ENCODE measurements at places on chromosomes 11 and 22.

DNA sequence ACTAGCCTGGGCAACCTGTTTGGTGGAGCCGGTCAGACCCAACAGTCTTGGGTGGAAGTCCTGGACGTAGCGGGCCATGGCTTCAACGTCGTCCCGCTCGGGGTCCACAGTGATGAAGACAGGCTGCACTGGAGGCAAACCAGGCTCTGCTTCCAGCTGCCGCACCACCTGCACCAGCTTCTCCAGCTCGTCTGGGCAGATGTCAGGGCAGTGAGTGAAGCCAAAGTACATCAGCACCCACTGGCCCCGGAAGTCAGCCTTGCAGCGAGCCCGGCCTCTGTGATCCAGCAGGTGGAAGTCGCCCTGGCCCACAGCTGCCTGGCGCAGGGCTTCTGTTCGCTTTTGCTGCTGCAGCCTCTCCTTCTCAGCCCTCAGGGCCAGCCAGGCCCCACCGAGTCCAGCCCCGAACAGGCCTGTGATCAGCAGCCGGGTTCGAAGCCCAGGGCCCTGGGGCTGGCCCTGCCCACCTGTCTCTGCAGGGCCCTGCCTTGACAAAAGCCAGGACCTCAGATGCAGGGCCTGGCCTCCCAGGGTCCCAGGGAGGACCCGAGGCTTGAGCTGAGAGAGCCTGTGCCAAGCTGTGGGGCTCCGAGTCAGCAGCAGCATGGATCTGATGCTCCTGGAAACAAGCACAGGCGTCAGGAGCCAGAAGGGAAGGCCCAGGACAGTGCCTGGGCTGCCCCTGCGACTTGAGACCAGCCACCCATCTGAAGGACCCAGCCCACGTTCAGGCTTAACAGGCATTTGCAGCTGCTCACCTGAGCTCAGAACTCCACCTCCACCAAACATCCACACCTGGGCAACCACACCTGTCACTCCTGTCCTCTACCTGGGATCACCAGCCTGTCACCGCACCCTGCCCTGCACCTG, 1.4 kb downstream of the SCO2 start:
- no peak for DNase-seq

DNA sequence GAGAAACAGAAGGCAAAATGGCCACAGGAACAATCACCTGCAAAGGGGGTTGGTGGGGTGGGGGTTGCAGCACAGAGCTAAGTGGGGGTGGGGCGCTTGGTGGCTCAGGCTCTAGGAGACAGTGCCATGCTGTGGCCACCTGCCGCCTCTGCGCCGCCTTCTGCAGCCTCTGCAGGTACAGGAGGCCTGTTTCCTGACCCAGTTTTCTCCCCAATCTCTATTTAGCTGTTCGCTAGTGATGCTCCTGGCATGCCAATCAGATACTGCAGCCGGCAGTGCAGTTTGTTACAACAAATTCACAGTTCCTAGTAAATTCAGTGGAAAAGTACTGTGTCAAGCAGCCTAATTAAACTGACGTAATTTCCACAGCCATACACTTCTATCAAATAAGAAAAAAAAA, 106.4 kb downstream of the SERGEF start:
- no peak for DNase-seq

- DNase-seq, result no peak
Measured at GRCh38 chr11:114499756-114500155, 59.9 kb downstream of the NXPE1 start.

- DNase-seq, result no peak
Measured at GRCh38 chr11:131907371-131907770, 537.0 kb downstream of the NTM start.

- DNase-seq, result no peak
Measured at GRCh38 chr11:4085575-4085974, 9.0 kb upstream of the RRM1 start.

Measured in GM12892 (cell line).